ENCODE measurements at places on chromosomes 6 and 20. TPM values are rescaled to one million over a fixed set of nuclear protein-coding genes. Genes with fewer than 3 reads are reported as not detected.

ETV7 gene
- 2.0 TPM for total RNA-seq

GFRAL gene
- total RNA-seq = not detected

CST1 gene
- not detected for total RNA-seq

MYBL2 gene
- total RNA-seq = 138 TPM

OTOR gene
- not detected for total RNA-seq

ZNF334 gene
- 0.28 TPM for total RNA-seq

NT5E gene
- total RNA-seq = 58.4 TPM

MAK gene
- total RNA-seq = 0.21 TPM

NEDD9 gene
- 0.28 TPM for total RNA-seq

All from Panc1 (cell line).